Fibroblast of skin of right biceps (primary cell): ENCODE measurements at places on chromosomes 3 and 15.
A peak's percentile ranks its signal among the peaks of the same experiment; 100 is the strongest.

GRCh38 chr15:27137127-27137526 lies 166.1 kb downstream of the GABRG3 start:
- DNase-seq: no peak

DNA sequence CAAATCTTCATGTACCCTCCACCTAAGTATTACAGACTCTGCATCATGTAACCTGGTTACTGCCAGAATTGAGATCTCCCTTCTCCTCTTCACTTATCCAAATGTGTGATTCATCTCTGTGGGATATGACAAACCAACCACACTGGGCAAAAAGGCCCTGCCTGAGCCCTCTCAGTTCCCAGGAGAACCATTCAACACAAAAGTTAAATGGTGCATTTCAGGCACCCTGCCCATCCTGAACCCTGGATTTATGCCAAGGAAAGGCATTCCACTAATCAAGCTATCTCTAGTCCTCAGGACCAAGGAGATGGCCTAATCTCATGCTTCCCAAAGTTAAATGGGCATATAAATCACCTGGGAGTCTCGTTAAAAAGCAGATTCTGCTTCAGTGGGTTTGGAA lies 108.5 kb downstream of the TNIK start:
- DNase-seq: peak; percentile 98

GRCh38 chr15:64426845-64427465 lies 33.4 kb upstream of the ZNF609 start:
- DNase-seq: peak; percentile 47

GRCh38 chr3:90253131-90253530 lies 1145.7 kb downstream of the EPHA3 start:
- DNase-seq: no peak

DNA sequence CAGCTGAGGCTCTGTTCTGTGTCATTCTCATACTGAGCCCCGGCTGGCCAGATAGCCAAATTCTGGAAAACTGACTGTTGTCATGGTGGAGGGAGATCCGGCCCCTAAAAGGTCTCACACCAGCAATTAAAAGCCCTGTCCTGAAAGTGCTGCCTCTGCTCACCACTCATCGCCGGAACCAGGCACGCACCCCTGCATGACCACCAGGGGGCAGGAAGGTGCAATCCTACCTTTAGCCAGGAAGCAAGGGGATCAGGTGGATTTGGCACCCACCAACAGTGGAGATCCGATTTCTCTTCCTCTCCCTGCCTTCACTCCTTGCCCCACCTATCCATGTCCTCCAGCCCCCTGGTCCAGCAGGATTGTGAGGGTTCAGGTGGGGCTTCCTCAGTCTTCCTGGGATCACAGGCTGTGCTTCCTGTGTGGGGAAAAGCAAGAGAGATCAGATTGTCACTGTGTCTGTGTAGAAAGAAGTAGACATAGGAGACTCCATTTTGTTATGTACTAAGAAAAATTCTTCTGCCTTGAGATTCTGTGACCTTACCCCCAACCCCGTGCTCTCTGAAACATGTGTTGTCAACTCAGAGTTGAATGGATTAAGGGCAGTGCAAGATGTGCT lies 16.1 kb upstream of the CACNA2D2 start:
- peak; percentile 11 for DNase-seq

DNA sequence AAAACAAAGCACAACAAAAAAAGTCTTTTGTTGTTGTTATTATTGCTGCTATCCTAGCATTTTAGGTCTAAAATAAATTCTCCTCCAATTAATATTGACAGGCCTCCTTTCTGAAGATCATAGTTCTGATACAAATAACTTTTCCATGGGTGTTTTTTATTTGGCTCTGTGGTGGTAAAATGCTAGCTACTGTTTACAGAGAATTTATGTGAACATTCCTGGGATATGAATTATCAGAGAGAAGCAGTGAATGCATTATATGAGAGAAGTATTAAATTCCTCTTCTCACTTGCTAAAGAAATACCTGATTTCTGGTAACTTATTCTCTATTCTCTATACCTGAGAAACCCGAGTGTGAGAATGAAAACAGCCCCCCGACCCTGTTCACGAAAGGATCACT lies 57.5 kb upstream of the TMCO5A start:
- no peak for DNase-seq

- DNase-seq: no peak
Observed at GRCh38 chr15:40949756-40950207, 3.5 kb upstream of the CHAC1 start.

GRCh38 chr15:55389264-55389607 lies 18.9 kb downstream of the CCPG1 start:
- peak; percentile 35 for DNase-seq

- DNase-seq: no peak
Observed at GRCh38 chr15:68416158-68416535, 15.8 kb downstream of the ITGA11 start.

- DNase-seq: no peak
Observed at GRCh38 chr3:169509359-169509758, 154.2 kb downstream of the MECOM start.

- DNase-seq: no peak
Observed at GRCh38 chr3:64368257-64369020, 143.2 kb upstream of the PRICKLE2 start.

- DNase-seq: peak; percentile 38
Observed at GRCh38 chr15:80606511-80607071, 88.5 kb upstream of the ABHD17C start.

DNA sequence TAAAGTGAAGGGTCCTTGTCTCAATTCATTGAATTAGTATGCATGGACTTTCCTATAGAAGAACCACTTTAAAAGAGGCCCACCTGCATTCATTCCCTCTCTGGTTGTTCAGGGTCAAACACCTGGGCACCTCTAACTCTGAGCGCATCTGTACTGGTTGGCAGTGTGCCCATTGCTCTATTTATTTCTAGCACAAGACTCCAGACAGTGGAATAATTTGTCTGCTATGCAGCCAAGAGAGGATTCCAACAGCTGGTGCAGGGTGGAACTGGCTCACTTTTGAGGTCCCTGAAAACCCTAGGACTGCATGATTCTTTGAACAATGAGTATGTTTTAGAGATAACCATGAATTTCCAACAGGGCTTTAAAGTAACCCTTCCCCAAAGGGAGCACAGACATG lies 57.9 kb downstream of the CCDC33 start:
- no peak for DNase-seq

GRCh38 chr3:53939086-53939582 lies 47.5 kb upstream of the SELENOK start:
- no peak for DNase-seq

GRCh38 chr15:35986191-35986721 lies 440.3 kb upstream of the DPH6 start:
- peak; percentile 24 for DNase-seq

- DNase-seq: peak; percentile 72
Observed at GRCh38 chr3:191889756-191890155, 428.8 kb downstream of the PYDC2 start.

DNA sequence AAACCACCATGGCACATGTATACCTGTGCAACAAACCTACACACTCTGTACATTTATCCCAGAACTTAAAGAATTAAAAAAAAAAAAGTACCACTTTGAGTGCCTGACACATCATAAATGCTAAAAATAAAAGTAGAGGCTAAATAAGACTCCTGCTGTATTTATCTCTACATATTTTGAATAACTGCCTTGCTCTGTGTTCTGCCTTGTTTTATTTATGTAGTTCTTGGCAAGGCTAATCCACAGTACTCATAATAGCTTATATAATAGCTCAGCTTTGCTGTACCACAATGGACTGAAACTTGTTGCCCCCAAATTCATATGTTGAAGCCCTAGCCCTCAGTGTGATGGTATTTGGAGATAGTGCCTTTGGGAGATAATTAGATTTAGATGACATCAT lies 95.4 kb upstream of the ADAMTS9 start:
- DNase-seq: no peak

GRCh38 chr3:188584162-188584529 lies 430.2 kb downstream of the LPP start:
- peak; percentile 81 for DNase-seq

- DNase-seq: peak; percentile 84
Observed at GRCh38 chr3:100882571-100882984, 110.6 kb downstream of the ABI3BP start.

DNA sequence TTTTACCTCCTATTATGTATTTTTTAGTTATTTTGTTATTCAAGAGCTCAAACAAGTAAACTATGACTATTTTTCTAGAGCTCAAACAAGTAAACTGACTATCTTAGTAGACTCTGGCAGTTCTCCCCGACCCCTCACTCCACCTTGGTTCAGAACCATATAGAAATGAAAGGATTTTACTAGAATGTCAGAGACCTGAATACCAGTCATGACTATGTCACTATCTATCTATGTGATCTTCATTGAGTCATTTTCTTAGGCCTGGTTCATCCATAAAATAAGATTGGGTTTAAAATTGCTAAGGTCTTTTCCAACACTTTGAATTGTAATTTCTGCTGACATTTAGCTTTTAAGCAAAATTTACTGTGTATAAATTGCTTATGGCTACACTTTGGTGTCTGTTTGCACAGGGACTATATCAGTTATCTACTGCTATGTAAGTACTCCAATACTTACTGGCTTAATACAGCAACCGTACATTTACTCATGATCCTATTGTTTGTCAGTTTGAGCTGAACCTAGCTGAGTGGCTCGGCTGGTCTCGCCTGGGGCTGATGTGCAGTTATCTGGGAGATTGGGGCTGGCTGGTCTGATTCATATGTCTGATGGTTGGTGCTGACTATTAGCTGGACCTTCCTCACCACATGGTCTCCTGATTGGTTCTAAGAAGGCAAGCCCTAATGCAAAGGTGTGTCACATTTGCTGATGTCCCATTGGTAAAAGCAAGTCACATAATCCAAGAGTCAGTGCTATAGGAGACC lies 37.0 kb downstream of the RASA2 start:
- peak; percentile 12 for DNase-seq

GRCh38 chr3:43379343-43379742 lies 93.0 kb downstream of the SNRK start:
- peak; percentile 51 for DNase-seq

- DNase-seq: no peak
Observed at GRCh38 chr3:9986230-9986725, 363 bp downstream of the EMC3 start.

DNA sequence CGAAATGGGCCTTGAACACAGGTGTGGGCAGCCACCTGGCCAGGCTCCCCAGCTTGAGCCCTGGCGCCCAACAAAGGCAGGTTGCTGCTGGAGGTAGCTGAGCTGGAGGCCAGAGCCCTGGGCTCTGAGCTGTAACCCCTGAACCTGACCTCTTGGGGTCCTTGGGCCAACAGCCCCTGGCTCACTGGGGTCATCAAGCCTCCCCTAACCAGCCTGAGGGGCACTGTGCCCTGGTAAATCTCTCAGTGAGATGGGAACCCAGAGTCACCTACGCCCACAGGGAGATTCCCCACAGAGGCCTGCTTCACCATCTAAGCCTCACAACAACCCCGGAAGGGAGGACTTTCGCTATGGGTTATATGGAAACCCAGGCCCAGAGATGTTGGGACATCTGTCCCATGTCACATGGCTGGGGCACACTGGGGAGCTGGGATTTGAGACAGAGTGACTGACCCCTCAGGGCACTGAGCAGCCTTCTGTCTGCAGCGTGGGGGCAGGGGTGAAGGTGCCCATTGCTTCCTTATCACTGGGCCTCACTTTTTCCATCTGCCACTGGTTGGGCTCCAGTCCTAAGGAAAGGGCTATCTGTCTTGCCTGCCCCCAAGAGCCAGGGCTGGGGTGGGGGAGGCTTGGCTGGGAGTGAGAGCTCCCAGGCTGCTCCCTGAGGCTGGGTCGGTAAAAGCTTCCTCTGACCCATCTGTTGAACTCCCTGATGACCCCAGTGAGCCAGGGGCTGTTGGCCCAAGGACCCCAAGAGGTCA lies 59.1 kb downstream of the IQSEC1 start:
- DNase-seq: no peak

- DNase-seq: no peak
Observed at GRCh38 chr3:149809699-149810098, 3.3 kb upstream of the RNF13 start.
